Cortex of kidney (tissue), 1 donor: ENCODE measurements at places on chromosomes 4 and X.

DNA sequence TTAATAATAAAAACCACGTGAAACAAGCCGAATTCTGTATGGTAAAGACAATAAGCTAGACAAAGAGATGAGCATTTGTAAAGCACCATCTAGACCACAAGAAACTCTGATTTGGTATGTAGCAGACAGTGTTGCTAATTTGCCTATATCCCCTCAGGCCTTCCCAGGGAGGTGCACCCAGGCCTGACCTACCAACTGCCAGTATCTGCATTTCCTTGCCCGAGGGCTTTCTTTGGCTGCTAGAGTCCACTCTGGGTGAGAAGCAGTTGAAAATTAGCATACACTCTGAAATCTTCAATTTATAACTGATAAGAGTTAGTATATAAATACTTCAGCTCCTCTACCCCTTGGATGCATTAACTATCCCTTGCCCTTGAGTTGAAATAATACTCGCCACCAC, 37.4 kb upstream of the IL1RAPL1 start:
- DNase-seq, result no peak

GRCh38 chrX:15356444-15356843, 21.1 kb upstream of the PIGA start:
- no peak for DNase-seq

GRCh38 chrX:103686199-103687072, at the start of gene MORF4L2:
Gene MORF4L2 (minus strand): TSS chrX:103686699. CDS start chrX:103677027, 9,672 bp downstream.
- no peak for DNase-seq

DNA sequence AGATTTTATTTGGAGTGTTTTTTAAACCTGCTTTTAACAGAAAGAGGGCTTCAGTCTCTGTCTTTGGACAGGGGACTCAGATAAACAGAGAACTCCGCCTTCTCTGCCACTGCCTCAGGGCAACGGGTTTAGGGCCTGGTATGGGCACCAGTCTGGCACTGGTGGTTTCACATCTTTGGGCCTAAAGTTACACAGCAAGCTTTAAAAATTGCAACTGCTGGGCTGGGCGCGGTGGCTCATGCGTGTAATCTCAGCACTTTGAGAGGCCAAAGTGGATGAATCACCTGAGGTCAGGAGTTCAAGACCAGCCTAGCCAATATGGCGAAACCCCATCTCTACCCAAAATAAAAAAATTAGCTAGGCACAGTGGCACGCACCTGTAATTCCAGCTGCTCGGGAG, 10.3 kb upstream of the NAT8L start:
- DNase-seq, result no peak

DNA sequence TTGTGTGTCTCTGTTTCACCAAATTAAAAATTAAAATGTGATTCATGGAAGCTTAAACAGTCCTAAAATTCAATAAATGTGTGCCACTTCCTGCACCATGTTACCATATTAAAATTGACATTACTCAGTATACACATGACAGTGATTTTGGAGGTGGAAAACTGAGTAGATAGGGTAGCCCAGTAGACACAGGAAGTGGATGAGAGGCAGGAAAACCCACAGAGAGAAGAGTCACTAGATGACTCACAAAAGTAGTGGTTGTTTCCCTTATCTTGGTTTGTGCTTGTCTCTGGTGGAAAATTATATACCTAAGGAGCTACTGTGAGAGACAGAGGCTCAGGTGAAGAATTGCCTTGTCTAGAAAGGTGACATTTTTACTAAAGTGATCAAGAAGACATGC, 375.8 kb upstream of the CXorf51B start:
- DNase-seq, result no peak

DNA sequence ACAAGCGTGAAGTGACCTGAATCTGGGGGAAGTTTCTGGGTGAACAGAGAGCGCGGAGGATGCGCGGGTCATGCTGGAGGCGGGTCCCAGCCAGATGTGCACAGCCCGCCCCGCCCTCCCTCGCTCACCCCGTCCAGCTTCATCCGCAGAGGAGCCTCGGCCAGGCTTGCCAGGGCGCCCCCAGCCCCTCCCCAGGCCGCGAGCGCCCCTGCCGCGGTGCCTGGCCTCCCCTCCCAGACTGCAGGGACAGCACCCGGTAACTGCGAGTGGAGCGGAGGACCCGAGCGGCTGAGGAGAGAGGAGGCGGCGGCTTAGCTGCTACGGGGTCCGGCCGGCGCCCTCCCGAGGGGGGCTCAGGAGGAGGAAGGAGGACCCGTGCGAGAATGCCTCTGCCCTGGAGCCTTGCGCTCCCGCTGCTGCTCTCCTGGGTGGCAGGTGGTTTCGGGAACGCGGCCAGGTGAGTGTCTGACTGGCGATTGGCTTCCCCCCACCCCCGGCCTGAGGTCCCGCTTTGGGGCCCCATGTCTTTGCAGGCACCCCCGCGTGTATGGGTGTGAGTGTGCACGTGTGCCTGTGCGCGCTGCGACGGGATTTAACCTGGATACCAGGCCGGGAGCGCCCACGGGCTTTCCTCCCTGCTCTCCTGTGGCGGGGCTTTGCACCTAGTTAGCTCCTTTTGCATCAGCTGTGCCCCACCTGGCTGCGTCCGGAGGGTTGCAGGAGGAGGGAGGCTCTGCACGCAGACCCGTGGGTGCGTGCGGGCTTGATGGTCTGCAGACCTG, at the start of gene EGFL6:
Gene EGFL6, plus strand, starts transcription at position 123 of the 782 bp plus-strand sequence. Its CDS starts 261 bp downstream, at position 384.
- DNase-seq, result no peak

DNA sequence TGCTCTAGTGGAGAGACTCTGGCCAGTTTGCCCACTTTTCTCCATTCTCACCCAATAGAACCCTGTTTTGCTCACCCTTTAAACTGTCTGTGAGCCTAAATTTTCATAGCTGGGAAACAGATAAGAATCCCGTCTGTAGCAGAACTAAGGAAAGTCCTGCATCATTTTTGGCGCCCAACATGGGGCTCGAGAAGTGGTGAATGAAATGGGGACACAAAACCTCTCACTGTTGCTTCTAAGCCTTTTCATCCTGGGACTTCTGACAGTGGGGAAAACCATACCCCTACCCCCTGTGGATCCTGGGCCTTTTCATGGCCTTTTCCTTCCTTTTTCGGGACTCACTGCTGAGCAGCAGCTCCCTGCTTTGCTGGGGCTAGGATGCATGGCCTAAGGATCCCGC, 189.9 kb downstream of the INPP4B start:
- DNase-seq, result no peak

- no peak for DNase-seq
Measured at GRCh38 chrX:150362599-150363481, at the start of gene MAMLD1. Gene MAMLD1 (plus strand): TSS chrX:150363317. CDS start chrX:150445517, 82,200 bp downstream.

GRCh38 chrX:112857478-112857878, 16.8 kb upstream of the AMOT start:
- DNase-seq, result no peak

DNA sequence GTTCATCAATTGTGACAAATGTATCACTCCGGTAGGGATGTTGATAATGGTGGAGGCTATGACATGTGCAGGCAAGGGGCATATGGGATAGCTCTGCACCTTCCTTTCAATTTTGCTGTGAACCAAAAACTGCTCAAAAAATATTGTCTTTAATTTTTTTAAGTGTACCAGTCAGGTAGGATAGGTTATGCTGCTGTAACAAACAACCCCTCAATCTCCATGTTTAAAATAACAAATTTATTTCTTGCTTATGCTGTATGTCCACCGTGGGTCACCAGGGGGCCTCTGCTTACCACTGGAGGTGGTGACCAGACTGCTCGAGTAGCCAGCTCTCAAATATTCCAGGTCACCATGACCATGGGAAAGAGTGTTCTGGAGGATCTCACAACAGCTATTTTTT, 23.4 kb upstream of the MSX1 start:
- no peak for DNase-seq

GRCh38 chr4:14254252-14254651, 626.7 kb upstream of the BOD1L1 start:
- DNase-seq, result no peak

GRCh38 chr4:36485885-36486284, 204.5 kb downstream of the DTHD1 start:
- no peak for DNase-seq

DNA sequence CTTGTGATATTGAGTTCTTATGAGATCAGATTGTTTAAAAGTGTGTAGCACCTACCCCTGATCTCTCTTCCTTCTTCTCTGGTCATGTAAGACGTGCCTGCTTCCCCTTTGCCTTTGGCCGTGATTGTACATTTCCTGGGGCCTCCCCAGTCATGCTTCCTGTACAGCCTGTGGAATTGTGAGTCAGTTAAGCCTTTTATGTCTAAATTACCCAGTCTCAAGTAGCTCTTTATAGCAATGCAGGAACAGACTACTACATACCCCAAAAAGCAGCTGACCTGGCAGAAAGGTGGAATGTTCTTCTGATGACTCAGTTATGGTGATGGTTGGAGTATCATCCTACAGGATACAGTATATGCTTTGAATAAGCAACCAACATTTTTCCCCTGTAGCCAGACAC, 11.4 kb upstream of the MCUB start:
- no peak for DNase-seq

DNA sequence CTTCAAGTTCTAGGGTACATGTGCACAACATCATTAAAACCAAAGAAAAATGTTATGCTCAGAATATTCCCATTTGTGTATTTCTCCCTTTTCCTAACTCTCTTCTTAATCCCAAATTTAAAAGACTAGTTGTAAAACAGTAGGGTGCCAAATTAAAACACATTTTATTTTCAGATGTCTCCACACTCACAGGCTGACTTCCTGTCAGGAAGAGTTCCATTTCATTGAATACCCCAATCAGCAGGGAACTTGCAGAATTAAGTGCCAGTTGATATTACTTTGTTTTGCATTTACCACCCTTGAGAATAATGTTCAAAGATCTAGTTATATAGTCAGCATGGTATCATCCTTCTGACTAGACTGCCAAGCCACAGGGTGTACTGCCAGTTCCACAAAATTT, 207.9 kb downstream of the MAB21L2 start:
- no peak for DNase-seq

DNA sequence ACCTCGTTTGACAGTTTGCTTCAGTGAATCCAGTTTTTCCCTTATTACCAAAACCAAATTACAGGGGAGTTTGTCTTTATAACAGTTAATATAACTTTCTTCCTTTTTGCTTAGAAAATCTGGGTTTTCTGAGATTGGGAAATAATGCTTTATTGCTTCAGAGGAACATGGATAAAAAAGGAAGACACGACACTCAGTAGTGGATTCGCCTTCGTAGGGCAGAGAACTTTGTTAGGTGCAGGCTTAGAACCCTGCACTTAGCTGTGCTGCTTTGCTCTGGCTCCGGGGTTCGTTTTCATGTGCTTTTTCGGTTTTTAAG, 188.2 kb downstream of the SOWAHB start:
- DNase-seq, result no peak

DNA sequence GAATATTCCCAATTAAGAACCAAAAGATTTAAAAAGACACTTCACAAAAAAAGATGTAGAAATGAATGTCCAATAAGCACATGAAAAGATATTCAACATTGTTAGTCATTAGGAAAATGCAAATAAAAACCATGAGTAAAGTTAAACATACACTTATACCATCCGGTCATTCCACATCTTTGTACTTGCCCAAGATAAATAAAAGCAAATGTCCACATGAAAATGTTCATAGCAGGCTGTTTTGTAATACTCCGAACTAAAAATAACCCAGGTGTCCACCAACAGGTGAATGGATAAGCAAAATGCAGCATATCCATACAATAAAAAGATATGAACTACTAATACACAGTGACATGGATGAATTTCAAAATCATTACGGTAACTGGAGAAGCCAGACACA, 28.6 kb upstream of the ZCCHC4 start:
- no peak for DNase-seq
